ENCODE measurements at places on chromosomes 2 and 18.

GRCh38 chr2:233912691-233913423, 4.3 kb upstream of the TRPM8 start:
- DNase-seq = no peak

- DNase-seq = no peak
Measured at GRCh38 chr2:68237976-68238580, 14.3 kb downstream of the PPP3R1 start.

DNA sequence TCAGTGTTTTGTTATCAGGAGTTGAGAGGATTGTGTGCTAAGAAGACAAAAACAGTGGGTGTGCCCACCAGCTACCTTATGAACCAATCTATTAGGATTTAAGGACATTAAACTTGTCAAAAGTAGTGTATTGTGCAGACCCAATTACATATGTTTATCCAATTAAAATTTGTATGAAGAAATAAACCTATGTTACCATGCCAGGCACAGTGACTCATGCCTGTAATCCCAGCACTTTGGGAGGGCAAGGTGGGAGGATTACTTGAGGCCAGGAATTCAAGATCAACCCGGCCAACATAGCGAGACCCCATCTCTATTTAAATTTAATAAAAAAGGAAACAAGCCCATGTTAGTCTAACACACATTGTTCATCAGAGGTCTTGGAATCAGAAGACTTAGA, 162.2 kb downstream of the IRS1 start:
- DNase-seq = no peak

DNA sequence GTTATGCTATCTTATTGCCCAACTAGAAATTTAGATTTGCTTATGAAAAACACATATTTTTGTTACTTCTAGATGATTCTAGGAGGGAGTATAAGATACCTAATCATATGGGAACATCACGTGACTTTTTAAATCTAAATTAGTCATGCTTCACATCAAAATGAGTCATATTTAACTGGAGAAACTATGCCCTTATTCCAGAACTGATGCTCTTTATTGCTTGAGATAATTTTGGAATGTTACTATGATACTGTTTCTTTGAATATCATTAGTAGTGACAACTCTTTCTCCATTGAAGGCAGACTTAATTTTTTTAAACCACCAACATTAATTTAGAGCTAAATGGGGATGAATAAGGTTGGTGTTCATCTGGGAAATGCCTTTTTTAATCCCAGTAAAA, 19.9 kb upstream of the ELAC1 start:
- DNase-seq = no peak

DNA sequence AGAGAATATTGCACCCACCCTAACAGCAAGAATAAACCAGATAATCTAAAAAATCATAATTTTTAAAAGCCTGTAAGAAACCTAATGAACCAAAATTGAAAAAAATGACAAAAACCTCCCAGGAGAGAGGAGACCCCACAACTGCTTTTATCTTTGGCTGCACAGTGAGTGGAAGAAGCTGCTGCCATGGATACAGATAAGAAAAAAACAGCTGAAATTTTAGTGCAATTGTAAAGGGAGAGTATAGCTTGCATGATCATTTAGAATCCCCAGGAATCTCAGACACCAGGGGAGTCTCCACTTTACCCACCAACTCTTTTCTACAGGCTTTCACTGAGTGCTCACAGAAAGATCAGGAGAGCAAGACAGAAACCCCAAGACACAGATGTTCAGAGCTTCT, 338.1 kb upstream of the NCKAP5 start:
- DNase-seq = no peak

DNA sequence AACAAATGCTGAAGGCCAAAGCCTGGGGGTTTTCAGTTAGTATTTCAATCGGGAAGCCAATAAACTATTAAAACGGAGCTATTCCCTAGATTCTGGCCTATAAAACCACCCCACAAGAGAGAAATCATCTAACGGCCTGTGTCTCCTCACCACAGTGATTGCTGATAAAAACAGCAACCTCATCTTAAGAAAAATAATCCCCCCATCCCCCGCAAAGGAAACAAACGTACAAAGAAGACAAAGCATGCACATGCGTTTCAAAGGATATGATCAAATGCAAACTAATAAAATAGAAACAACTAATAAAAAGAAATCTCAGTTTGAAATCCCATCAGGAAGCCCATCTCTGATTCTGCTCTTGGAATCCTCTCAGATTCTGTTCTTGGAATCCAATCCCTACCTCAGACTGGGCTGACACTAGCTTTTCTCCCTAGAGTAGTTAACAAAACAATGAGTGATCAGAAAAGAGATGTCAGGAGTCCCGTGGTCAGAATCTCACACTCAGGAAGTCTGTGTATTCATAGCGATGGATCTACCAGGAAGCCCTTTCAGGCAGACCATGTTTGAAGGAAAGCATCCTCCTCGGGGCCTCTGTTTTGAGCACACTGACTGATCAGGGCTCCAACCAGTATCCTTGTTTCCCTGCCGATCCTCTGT, 150.7 kb downstream of the THADA start:
- no peak for DNase-seq

- DNase-seq = no peak
Measured at GRCh38 chr2:120678926-120679325, 56.7 kb upstream of the GLI2 start.

GRCh38 chr2:64283641-64284361, 139.6 kb upstream of the PELI1 start:
- DNase-seq = no peak

GRCh38 chr2:198096002-198096401, 291.6 kb downstream of the PLCL1 start:
- DNase-seq = no peak

- DNase-seq = no peak
Measured at GRCh38 chr18:36931106-36931505, 102.2 kb downstream of the KIAA1328 start.

- no peak for DNase-seq
Measured at GRCh38 chr2:36362291-36362690, 6.7 kb downstream of the CRIM1 start.

DNA sequence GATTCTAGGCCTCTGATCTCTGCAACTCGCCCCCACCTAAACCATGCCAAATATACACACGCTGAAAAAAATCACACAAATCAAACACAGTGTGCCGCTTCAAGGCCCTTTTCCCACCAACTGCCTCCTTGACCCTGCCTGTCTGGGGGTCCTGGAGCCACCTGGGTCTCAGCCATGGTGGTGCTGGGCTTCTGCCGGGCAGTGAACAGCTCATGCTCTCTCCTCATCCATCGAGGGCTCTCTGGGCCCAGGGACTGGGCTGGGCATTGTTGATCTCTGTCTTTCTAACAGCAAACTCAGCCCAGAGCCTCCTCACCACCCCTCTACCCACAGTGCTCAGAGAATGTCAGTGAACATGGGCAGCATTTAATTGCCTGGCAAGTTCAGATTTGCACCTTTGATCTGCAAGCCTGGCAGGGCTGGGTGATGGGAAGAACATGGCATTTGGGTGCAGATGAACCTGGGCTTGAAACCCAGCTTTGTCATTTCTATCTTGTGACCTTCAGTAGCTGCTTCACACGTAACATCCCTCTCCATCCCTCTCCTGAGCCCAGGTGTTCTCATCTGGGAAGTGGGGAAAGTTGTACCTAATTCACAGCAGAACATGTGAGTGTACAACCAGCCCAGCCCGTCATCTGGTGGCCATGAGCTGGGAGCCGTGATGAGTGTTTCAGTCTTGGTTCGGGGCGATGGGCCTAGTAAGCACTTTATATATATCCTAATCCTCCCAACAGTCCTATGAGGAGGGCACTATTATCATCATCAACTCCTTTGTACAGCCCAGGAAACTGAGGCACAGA, 46.1 kb downstream of the SDC1 start:
- no peak for DNase-seq

GRCh38 chr2:25558262-25558661, 115.1 kb downstream of the DTNB start:
- DNase-seq = no peak

GRCh38 chr2:74502720-74503505, 3.5 kb upstream of the LBX2 start:
- DNase-seq = no peak

- no peak for DNase-seq
Measured at GRCh38 chr2:21175895-21176646, 52.3 kb downstream of the TDRD15 start.

DNA sequence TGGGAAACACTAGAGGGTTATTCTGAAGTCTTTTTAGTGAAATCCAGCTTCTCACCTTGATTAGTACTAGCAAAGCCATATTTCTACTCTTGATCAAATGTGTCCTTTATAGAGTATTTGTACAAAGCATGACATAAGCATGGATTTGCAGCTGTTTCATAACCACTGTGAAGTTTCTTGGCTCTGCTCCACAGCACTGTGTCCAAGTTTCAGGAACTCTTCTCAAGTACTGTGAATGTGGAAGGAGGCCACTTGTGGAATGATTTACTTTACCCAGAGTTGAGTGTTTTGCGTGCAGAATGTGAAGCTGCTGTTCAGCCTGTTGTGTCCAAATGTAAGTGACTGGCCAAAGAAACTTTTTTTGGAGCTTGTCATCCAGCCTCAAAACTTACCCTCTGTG, 16.2 kb upstream of the MAPRE2 start:
- no peak for DNase-seq

- no peak for DNase-seq
Measured at GRCh38 chr2:206918263-206918662, 21.1 kb upstream of the CPO start.

GRCh38 chr2:60550178-60550983, 3.1 kb downstream of the BCL11A start:
- DNase-seq = no peak

DNA sequence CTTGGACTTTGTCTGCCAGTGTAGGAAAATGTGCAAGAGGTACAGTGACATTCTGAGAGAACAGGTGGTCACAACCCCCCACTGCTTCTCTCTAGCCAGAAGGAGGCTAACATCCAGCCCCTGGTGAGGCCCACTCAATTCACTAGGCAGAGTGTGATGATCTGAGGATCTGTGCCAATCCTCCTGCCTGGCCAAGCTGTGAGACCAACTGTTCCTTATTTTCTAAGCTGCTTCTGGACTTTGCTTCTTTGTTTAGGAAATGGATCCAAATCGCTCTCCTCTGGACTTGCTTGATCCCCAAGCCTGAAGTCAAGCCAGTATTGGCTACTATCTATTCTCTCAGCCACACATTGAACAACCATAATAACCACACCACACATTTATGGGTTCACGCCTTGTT, 202.8 kb downstream of the PIK3C3 start:
- DNase-seq = no peak

DNA sequence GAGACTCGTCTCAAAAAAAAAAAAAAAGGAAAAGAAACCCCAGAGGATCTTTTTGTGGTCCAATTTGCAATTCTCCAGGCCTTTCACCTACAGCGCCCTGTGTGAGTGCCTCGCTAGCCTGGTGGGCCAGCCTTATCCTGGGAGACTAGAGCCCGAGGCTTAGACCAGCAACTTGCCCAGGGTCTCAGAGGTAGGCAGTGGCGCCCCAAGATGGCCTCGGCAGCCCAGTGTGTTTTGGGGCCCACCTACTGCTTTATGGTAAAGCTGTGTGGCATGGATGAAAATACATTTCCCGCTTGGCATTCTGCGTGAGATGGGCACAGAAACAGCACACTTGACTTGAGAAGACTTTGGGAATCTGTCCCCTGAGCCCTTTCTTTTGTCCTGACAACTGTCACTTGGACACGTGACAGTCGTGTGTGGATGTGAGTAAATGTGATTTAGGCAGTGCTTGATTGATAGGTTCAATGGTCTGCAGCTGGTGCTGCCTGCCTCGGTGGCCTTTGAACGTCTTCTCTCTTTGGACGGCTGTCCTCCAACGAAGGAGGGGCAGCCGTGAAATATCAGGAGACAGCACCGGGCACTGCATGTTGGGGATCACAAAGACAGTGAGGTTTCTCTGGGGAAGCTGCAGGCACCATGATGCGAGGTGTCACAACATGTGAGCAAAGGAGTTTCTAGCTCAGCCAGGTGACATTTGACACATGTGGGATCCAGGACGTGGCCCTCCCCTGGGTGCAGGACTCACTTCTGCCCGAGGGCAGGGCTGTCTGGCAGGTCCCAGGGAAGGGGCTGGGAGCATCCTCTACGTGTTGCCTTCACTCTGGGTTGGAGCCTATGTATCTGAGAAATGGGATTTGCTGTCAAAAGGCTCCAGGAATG, 209.5 kb upstream of the TWIST2 start:
- no peak for DNase-seq

GRCh38 chr2:189360861-189361260, 80.4 kb upstream of the WDR75 start:
- DNase-seq = no peak

DNA sequence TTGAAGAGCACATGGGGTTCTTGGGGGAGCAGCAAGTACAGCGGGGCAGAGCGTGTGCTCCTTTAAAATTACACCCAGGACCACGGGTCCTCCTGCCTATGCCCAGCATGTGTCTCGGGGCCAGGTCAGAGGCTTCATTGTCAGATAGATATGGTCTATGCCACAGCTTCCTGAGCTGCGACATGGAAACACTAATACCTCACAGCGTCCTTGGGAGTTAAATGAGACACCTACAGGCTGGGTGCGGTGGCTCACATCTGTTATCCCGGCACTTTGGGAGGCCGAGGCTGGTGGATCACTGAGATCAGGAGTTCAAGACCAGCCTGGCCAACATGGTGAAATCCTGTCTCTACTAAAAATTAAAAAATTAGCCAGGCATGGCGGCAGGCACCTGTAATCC, 110.8 kb upstream of the ATL2 start:
- DNase-seq = no peak

GRCh38 chr2:208256192-208256782, 1.4 kb upstream of the IDH1 start:
- no peak for DNase-seq

GRCh38 chr2:233355916-233356315, 1.6 kb downstream of the DGKD start:
- no peak for DNase-seq

DNA sequence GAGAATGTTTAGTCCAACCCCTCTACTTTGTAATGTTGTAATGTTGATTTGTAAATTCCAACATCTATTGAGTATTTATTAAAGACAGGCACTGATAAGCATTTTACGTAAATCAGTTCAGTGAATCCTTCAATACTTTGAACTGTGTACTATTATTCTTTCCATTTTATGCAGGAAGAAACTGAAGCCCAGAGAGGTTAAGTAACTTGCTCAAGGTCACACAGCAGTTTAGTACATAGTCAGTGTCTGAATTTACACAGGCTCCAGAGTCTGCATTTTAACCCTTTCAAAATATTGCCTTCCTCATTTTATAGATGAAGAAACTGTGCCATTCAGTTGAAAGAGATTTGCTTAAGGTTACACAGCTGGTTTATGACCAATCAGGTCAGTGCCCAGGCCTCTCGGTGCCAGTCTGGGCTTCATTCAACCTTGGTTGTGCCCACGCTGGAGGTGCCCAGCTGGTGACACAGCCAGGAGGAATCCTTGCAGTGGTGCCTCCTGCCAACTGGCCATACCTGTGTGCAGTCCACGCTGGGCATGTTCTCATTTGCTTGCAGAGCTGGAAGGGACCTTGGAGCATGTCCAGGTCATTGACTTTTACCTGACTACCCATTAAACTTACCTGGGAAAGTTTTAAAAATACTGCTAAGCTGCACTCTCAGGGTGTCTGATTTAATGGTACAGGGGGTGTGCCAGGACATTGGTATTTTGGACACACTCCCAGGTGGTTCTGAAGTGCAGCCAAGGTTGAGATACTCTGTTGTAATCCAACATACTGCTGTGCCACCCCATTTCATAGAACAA, 74.3 kb upstream of the CYRIA start:
- no peak for DNase-seq

GRCh38 chr2:6657855-6658254, 207.9 kb downstream of the CMPK2 start:
- no peak for DNase-seq
